T-helper 2 cell treated with Interferon-gamma antibody and Interleukin-4, amounts not matched to agents 5 μg/mL and 100 μg/mL, for 36 hours (primary cell): ENCODE measurements at places on chromosomes 11 and 22.
A peak's percentile ranks its signal among the peaks of the same experiment; 100 is the strongest.

GRCh38 chr11:74257959-74258553 lies 53.4 kb downstream of the P4HA3 start:
- DNase-seq, result no peak

DNA sequence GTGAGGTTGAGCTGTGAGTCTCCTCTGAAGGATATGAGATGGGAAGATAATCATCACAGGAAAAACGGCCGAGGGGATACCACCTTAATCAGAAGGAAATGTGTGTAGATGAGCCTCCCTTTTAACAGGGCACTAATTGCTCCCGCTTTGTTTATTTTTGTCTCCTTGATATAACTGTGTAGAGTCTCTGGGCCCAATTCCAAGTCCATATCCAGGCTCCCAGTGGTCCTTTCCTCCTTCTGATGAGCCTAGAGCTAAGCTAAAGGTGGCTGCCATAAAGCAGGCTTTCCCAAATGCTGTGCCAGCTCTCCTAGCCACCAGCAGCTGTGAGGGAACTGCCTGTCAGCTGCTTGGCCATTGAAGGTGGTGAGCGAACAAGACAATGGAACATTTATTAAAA lies 17.1 kb upstream of the CCDC90B start:
- DNase-seq, result no peak

DNA sequence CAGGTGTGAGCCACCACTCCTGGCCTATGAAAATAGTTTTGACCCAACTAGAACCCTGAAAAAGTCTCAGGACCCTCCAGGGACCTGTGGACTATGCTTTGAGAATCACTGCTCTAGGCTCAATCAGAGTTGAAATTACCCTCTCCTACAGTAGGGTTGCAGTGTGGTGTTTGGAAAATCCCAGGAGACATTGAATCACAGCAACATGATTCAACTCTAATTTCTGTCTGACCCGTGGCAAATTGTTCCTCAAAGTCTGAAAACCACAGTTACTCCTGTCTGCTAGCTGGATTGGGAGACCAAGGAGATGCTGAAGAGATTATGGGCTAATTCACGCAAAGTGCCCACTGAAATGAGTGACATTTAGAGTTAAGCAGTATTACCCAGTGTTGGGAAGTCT lies 5.4 kb upstream of the MTMR3 start:
- DNase-seq, result no peak

- DNase-seq, result no peak
Measured at GRCh38 chr11:13224324-13224723, 53.3 kb upstream of the BMAL1 start.

DNA sequence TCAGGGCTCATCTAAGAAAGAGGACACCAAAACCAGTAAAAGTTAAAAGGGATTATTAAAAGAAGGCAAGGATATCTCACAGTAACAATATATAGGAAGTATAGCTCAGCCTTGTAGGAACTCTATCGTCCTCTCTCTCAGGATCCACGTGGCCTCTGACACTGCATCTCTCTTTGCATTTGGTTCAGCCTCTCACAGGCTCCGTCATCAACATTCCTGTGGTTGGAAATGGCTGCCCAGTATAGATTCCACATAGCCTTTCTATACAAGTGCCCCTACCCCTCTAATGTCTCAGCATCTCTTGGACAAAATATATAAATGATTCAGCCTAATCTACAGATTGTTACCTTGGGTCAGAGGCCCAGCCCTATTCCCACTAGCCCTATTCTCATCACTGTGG lies 101.3 kb upstream of the DBX1 start:
- no peak for DNase-seq

GRCh38 chr22:49408102-49408836 lies 419.4 kb downstream of the BRD1 start:
- DNase-seq, result no peak

DNA sequence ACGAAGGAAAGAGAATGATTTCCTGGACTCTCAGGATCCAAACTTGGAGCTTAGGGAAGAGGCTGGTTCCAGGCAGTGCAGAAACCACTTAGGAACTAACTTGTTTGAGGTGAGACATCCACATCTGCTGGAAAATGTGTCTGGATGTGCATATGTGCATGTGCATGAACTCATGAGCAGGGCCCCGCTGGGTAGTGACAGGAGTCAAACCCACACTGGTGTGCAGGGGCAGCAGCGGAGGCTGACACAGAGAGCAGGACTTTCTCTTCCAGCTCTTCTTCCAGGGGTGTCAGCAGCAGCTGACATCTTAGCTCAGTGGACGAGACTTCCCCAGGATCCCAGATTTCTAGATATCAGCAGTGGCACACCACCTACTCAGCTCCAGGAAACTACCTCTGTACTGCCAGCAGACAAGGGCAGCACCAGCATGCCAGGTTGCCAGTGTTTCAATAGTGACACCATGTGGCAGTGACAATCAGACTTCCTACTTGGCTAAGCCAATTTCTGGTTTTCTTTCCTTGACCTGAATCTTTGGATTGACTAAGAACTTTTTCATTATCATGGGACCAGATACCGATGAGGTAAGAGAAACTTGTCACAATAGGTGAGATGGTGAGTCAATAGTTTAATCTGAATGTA lies 227.5 kb upstream of the ZC3H12C start:
- no peak for DNase-seq

- peak; percentile 14 for DNase-seq
Measured at GRCh38 chr11:58788355-58789023, 56.0 kb downstream of the GLYATL2 start.

DNA sequence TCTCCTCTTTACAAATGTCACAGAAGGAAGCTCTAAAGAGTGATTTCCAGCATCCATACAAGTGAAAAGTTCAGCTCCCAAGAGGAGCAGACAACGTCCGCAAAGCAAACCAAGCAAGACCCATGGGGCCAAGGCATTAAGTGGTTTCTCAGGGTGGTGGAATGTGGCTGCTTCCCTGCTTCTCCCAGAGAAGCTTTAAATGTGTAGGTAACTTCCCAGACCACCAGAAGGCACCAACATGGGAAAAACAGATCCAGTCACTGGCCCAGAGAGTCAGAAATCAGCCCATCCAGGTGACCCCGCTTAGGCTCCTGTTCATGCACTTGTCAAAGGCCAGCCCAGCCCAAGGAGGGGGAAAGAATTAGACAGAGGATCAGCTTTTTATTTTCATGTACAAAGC lies 13.3 kb upstream of the PHF21A start:
- no peak for DNase-seq

- no peak for DNase-seq
Measured at GRCh38 chr11:12723421-12724300, 49.4 kb downstream of the TEAD1 start.

DNA sequence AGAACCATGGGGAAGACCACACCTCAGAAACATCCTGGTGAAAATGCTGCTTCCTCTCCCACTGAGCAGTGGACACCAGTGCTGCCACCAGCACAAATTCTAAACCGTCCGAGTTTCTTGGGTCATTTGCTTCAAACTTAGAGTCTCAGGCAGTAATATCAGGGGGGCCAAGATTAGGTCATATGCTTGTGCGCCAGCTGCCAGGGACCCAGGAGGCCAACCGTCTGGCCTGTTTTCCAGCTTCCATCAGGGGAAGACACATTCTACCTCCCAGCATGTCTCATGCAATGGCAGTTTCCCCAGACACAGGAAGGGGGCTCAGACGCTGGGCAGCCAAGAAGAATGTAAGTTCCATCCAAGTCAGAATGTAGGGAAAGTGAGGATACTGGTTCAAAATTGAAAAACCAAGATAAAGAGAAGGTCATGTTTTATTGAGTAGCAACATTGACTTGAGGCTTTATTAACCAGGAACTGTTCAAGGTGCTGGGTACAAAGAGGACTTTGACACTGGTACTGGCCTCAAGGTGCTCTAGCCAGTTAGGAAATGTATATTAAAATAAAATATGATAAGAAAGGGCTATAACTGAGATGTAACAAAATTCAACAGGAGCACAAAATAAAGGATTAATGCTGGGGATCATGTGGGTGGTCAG lies 59.7 kb upstream of the EED start:
- no peak for DNase-seq

GRCh38 chr22:50260801-50261614 lies 475 bp downstream of the MAPK12 start:
- no peak for DNase-seq

- DNase-seq, result no peak
Measured at GRCh38 chr11:75571625-75572024, 9.6 kb downstream of the SERPINH1 start.

DNA sequence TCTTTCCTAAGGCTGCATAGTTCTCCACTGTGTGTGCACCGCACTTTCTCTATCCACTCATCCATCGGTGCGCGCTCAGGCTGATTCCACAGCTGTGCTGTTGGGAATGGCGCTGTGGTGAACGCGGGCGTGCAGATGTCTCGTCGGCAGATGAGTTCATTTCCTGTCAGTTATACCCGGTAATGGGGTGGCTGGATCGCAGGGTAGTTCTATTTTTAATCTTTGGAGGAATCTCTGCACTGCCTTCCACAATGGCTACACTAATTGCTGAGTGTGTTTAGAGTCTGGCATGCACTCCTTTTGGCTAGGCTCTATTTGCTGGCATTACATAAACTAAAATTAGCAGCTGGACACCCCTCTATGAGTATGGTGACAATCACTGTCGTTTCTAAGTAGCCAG lies 27.9 kb upstream of the KRTAP5-7 start:
- no peak for DNase-seq

DNA sequence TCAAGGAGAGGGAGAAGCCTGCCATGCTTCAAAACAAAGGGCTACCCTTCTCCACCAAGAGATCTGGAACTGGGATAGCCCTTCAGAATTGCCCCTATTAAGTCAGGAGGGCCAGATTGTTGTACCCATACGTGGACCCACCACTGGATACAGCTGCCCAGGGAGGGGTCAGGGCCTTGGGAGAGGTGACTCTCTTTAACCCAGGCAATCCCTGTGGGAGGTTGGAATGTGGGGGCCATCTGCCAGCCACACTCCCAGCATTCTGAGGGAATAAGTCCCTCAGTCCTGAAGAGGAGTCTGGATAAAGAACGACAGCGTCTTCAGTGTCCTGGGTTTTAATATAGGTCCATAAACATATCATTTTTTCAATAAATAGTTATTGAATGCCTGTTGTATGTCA lies 588.2 kb upstream of the TENM4 start:
- no peak for DNase-seq

DNA sequence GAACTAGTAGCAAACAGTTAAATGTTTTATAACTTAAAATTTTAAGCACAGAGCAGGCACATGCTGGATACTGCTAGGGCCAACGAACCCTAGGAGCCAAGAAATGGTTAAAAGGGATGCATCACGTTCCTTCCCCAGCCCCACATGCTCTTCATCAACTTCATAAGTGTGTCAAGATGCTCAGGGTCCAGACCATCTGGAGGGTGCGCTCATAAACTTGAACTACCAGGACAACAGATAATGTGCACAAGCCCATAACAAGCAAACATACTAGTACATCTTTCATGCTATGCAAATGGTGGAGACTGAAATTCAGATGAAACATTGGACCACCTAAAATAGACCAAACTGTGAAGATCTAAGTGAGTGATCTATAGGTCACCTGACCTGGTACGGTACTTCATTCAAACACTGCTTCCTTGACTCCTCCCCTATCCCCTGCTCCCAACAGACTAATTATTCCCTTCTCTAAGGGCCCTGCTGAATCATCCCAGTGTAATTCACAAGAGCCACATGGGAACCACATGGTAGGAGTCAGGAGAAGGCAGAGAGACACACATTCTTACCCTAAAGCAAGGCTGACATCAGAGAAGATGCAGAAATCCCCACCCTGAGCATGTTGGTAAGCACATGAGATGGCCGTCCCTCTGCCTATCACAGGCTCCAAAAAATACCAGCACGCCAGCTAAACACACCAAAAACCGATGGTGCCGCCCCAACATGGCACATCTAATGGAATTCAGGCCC lies 83.9 kb downstream of the ETS1 start:
- no peak for DNase-seq

DNA sequence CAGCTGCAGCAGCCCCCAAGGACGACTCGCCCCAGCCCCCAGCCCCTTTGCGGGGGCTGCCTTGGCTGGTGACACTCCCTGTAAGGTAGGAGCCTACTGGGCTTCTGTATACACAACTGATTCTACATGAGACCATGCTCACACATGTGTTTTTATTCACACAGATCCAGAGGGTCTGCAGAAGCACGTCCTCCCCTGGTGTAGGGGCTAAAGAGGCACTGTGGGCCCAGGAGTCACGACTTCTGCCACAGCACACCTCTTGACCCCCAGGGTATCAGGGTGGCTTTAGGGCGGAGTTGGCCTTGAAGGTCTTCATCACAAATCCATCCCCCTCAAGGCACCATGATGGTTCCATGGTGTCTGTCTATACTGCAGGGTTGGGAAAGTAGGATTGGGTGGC lies 931.2 kb downstream of the TBC1D22A start:
- DNase-seq, result no peak

- DNase-seq, result no peak
Measured at GRCh38 chr22:26921726-26922125, 264.3 kb downstream of the MIAT start.

DNA sequence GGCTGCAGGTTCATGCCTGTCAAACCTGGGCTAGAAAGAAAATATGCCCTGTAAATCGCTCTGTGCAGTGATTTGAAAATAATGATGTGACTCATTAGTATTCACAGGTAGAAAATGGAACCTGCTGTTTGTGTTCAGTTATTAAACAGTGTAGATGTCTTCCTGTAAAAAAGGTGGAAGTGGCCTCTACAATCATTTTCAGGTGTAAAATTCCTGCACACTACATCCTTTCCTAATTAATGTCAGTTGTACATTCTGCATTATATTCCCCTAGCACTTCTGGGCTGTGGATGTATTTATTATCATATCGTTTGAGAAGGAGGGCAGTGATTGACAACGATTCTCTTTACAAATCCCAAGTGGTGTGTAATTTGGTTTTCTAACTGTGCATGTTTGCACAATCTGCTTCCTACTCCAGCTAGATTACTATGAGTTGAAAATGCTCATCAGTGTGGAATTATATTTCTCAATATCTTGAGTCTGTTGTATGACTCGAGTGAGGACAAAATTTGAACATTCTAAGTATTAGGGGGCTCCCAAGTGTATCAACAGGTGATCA lies 454.0 kb upstream of the DDI1 start:
- no peak for DNase-seq

DNA sequence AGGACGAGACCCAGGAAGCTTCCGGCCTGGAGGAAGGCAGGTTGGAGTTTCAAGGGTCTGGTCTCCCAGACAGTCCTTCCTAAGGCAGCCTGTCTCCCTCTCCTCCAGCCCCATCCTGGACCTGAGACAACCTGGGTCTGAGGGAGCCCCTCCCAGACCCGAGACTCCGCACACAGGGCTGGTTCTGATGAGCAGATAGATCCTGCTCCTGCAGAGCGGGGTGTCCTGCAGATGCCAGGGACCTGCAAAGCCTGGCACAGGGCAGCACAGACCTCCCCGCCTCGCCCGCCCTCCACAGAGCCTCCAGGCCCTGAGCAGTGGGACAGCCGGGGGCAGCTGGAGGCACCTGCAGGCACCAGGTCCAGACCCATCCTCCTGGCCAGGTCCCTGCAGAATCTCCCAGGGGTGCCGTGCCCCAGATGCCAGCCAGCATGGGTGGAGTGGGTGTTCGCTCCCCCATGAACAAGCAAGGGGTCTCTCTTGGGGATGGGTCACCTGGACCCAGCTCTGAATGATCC lies 7.8 kb downstream of the PIM3 start:
- no peak for DNase-seq

- no peak for DNase-seq
Measured at GRCh38 chr11:74933765-74934164, 15.1 kb downstream of the XRRA1 start.
